ENCODE measurements at places on chromosomes 12 and 14.

GRCh38 chr14:61519106-61519505 lies 176.2 kb upstream of the HIF1A start:
- no peak for DNase-seq

DNA sequence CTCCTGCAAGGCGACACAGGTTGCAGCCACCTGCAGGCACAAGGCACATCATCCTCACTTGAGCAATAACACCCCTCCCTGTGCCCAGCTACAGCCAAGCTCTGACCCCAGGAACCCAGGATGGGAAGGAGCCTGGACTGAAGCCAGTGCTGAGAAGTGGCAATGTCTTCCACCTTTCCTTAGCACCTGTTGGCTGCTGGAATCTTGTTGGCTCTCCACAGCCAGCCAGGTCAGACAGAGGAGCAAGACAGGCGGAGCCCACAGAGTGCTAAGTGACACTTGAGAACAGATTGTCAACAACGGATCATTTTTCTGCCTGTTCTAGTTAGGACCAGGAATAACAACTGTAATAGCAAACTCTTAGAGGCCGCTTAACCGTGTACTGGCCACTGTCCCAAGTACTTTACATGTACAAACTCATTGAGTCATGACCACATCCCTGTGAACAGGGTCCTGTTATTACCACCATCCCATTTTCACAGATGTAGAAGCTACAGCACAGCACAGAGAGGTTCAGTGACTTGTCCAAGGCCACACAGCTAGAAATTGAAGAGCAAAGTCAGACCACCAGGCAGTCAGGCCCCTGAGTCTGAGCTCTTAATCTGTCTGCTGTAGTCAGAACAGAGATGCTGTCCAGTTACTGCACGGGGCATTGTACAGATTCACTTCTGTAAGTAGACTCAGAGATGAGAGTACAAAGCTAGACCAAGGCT lies 45.6 kb downstream of the RNFT2 start:
- no peak for DNase-seq

GRCh38 chr12:77130193-77130592 lies 64.8 kb upstream of the E2F7 start:
- DNase-seq = no peak

DNA sequence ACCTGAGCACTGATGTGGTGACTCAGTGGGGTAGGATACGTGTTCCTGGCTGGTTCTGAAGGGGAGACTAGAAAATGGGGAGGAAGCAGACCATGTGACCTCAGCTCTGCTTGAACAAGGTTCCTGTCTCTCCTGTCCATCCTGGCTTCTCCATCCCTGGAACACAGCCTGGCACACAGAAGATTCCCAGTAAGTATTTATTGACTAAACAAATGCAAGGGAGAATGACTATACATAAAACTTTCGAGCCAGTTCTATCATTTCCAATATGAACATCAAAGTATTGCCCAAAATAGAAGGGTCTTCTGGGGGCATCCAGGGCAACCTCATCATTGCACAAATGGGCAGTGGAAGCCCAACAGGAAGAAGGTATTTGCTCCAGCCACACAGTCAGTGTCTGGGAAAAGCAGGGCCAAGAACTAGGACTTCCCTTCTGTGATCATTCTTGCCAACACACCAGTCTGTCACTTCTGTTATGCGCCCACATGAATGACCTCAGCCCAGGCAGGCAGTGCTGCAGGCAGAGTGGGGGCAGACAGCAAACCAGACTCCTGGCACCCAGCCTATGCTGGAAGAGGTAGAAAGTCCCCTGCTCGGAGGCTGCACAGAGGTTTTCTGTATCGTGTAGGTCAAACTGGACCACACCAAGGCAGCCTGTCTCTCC lies 5.6 kb upstream of the SERPINA9 start:
- no peak for DNase-seq

DNA sequence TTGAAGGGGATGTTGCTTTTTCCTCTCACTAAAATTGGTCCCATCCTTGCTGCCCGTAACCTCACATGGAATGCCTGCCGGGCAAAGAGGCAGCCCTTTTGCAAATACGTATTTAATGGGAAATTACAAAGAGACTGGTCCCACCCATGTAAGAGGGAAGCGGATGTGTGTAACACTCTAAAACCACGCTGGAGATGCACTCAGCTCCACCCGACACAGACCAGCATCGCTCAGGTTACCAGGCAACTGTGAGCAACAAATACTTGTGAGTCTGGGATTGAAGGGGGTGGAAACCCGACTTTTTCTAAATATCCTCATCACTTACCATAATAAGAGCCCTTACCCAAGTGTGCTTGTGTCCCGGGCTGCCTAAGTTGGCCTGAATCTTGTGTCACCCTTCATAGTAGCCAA lies 47.7 kb downstream of the ELK3 start:
- DNase-seq = no peak

DNA sequence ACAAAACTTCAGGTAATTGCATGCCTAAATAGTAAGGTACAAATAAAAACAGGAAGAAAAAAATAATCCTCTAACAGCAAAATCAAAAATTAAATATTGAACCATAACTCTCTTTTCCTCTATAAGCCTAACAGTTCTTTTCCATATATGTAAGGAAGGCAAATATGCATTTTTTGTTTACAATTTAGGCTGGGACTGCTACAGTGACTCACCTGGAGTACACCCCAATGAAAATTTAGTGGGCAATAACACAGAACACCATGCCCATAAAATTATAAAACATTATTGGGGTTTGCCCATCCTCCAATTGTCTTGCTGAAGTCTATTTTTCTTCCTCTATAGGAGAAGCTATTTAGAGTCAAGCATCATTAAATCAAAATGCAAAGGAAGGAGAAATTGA lies 277.0 kb downstream of the PAWR start:
- no peak for DNase-seq

- DNase-seq = no peak
Observed at GRCh38 chr12:92953747-92954146, 24.7 kb upstream of the EEA1 start.

- peak; percentile 81 for DNase-seq
Observed at GRCh38 chr12:52050758-52051541, at the start of gene NR4A1. TSS of gene NR4A1 (plus strand) at chr12:52051442. CDS start at chr12:52054329, 2,887 bp downstream.

GRCh38 chr14:95964901-95965300 lies 74.3 kb upstream of the C14orf132 start:
- no peak for DNase-seq

DNA sequence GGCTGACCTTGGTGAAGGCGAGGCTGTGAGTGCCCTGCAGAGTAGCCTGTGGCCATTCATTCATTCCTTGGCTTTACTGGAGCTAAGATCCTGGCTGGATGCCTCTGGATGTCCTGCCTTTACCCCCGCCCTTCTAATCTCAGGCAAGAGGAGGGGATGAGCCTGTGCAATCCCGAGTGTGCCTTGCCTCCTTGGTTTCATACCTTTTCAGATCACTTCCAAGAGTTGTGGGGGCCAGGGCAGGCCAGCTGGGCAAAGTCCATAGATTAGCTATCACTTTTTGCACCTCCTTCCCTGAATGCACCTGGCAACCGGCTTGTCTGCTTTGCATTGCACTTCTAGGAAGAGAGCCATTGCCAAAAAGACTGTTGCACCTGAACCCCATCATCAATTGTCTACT lies 1.5 kb downstream of the VRTN start:
- peak; percentile 53 for DNase-seq

DNA sequence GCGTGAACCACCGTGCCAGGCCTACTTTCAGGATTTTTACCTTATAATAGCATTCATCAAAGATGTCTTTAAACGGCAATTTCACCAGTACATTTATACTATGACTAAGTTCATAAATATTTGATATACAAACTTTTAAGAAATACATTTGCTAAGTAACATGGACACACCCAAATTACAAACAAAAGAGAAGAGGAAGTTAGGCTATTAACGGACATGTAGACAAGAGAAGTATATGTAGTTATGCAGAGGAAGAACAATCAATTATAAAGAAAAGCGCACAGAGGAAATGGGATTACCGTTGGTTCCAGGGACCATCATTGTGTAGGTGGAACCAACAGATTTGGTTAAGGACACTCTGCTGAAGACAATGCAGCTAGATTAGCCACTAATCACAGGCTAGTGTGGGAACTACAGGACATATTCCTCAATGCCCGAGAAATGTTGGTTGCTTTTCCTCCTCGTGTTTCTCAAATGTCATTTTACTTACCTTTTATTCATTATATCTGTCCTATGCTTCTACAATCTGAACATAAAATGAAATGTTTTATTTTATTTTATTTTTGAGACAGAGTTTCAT lies 24.0 kb upstream of the PKP2 start:
- DNase-seq = no peak

- DNase-seq = peak; percentile 71
Observed at GRCh38 chr12:132955094-132956010, 754 bp downstream of the ZNF605 start.

DNA sequence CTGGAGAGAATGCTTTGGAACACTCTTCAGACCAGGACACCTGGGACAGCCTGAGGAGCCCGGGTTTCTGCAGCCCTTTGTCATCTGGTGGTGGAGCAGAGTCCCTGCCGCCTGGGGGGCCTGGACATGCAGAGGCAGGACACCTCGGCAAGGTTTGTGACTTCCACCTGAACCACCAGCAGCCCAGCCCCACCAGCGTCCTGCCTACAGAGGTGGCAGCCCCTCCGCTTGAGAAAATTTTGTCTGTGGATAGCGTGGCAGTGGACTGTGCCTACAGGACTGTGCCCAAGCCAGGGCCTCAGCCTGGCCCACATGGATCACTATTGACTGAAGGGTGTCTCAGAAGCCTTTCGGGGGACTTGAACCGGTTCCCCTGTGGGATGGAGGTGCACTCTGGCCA lies 21.1 kb downstream of the CINP start:
- DNase-seq = no peak

GRCh38 chr14:32596390-32596789 lies 267.3 kb downstream of the AKAP6 start:
- DNase-seq = no peak

DNA sequence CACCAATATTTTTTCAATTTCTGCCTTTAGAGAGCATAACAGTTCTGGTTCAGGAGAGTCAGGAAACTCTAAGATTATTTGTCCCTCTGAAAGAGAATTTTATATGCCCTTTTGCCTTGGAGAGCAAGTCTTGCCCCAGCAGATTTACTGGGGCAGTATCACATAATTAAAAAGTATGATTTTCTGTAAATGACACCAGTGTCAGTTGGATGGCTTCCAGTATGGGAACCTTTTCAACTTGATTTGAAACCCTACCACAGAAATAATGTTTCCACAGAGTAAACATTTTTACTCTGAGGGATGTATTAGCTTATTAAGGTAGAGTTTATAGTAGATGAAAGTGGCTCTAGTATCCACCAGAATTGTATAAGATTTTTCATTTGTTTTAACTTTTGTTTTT lies 15.4 kb downstream of the NOPCHAP1 start:
- DNase-seq = no peak

DNA sequence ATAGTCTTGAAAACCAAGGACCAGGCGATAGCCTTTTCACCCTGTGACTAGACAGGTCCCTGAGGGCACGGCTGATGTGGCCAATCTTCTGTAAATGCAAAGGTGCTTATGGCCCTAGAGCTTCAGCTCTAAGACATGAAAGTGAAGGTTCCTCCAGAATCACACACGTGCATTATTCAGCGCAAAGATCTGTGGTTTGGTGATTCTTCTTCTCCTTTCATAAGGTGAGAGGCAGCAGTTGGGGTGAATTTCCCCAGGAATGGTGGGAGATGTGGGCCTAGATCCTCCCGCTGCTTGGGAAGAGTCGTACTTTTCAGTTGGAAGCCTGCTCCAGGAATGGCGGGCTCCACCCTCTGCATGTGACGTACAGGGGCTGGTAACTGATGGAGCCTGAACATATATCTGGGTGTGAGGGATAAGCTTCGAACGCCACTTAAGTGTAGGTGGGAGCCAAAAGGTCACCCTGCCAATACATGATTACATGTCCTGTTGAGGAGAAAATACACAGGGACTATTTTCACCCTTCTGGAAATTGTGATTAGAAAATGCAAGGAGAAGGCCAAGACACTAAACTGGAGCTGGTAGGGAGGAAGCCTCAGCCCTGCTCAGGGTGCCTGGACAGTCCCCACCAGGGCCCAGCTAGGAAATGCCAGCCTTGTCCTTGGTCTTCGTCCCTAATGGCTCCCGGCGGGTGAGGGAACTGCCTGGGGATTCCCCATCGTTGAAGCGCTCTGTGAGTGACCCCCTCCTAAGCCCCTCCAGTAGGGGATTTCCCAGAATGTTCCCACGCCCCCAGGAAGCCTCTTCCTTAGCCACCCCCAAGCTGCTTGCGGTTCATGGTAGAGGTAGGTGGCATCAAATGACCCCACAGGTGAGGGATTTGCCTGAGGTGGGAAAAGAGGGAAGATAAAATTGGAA lies 17.6 kb downstream of the BATF start:
- DNase-seq = no peak

- peak; percentile 75 for DNase-seq
Observed at GRCh38 chr12:114662512-114663177, 21.3 kb downstream of the TBX3 start.

Measured in ELF-1 (cell line).